ENCODE measurements at places on chromosomes 3 and 15.
A peak's percentile ranks its signal among the peaks of the same experiment; 100 is the strongest.

DNA sequence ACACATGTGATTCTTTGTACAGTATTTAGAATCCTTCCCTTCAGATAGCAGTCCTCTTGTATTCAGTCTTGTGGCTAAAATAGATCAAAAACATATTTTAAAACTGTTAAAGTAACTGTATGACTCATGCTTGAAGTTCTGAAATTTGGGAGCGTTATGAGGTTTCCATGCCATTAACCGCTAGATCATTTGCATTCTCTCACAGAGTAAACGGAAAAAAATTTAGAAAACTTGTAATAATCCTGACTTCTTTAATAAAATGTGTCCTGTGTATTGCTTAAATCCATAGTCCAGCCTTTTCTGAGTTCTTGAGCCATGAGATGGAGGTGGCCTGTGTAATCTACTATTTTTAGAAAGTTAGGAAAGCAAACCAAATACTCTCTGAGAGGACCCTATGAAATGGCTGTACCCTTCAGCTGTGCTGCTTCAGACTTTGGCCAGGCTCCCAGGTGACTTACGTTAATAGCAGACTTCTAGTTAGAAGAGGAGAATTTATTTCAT lies 33.8 kb downstream of the MBNL1 start:
- DNase-seq: no peak

DNA sequence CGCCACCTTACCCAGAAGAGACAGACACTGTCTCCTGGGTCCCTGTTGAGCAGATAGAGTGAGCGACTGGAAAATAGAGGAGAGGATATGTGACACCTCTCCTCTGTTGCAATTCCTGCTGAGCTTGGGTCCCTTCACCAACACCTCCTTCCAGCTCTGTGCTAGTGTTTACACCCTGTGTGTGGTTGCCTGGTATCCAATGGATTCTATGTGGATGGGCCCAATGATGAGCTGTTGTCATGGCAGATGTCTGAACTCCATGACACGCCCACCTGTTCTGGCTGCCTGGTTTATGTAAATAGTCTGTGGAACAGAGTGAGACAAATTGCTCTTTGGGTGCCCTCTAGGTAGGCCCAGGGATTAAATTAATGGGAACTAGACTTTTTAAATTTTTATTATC lies 23.7 kb downstream of the RBM5 start:
- DNase-seq: no peak

- no peak for DNase-seq
Observed at GRCh38 chr3:104447681-104448080, 919.0 kb upstream of the ALCAM start.

DNA sequence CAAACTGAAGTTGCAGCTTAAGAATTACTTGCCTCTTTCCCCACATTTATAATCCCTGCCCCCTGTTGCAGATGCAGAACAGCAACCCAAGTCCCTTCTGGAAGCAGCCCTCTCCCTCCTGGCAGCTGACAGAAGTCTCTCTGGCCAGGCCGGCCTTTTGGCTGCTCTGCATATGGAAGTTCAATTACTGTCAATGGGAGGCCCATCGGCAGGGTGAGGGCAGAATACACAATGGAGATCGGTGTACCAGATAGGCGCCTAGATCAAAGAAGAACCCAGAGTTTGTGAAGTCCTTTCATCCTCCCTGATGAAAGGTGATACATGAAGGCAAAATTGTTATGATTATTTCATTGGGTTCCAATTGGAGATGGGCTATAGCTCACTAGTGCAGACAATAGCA lies 327.9 kb upstream of the CTNNB1 start:
- no peak for DNase-seq

GRCh38 chr3:141255846-141256261 lies 24.2 kb downstream of the PXYLP1 start:
- peak; percentile 49 for DNase-seq

DNA sequence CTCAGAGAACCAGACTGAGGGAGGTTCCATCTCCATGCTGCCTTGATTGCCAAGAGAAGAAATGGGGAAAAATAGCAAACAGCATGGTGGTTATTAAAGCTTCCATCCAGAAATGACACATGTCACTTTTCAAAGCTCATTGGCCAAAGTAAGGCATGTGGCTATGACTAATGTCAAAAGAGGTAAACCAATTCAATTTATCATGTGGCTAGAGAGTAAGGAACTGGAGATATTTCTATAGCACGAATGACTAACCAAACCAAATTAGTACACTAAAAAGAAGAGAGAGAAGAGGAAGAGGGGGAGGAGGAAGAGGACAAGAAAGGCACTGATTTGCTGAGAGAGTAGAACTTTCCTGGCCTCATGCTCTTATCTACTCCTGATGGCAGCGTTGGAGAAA lies 115.2 kb upstream of the SLC6A11 start:
- DNase-seq: no peak

- DNase-seq: no peak
Observed at GRCh38 chr15:48060396-48060795, 60.4 kb upstream of the SLC24A5 start.

GRCh38 chr3:9399746-9400145 lies 2.3 kb downstream of the SETD5 start:
- peak; percentile 92 for DNase-seq

- no peak for DNase-seq
Observed at GRCh38 chr3:58924578-58924977, 125.2 kb downstream of the CFAP20DC start.

DNA sequence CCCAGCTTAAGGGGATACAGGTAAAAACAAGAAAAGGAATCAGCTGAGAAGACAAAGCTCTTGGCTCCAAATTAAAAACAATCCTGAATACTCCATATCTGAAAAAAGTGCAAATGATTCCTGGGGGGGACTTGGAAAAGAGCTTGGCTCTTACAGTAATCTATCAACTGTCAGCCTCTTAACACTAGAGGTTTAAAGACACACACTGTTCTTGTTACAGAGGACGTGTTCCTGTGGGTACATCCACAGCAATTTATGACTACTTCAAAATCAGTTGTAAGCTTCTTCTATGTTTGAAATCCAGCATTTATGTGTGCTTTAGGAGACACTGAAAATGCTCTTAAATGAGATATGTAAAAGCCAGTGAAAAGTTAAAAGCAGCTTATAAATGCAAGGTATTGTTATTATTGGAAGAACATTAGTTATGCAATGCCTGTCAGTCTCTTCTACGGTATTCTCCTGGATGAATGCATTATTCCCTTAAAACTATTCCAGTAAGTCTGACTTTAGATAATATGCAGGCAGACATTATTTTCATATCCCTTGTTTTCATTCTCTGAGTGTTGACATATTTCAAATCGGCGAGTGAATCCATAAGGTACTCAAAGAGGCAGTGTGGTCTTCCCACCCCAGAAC lies 408.4 kb upstream of the ADAMTS9 start:
- no peak for DNase-seq

- peak; percentile 66 for DNase-seq
Observed at GRCh38 chr3:170038434-170039110, 777 bp downstream of the GPR160 start.

- no peak for DNase-seq
Observed at GRCh38 chr15:97009031-97009431, 678.5 kb downstream of the NR2F2 start.

DNA sequence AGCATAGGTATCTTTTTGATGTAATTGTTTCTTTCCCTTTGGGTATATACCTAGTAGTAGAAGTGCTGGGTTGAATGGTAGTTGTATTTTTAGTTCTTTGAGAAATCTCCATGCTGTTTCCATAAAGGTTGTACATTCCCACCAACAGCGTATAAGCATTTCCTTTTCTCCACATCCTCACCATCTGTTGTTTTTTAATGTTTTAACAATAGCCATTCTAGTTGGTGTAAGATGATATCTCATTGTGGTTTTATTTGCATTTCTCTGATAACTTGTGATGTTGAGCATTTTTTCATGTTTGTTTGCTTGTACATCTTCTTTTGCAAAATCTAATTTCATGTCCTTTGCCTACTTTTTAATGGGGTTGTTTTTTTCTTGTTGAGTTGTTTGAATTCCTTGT lies 80.0 kb upstream of the TMC3 start:
- DNase-seq: no peak

- peak; percentile 21 for DNase-seq
Observed at GRCh38 chr3:159916052-159916451, 72.6 kb upstream of the IL12A start.

- DNase-seq: peak; percentile 18
Observed at GRCh38 chr3:110755345-110755744, 316.3 kb upstream of the NECTIN3 start.

GRCh38 chr3:46505953-46506352 lies 8.2 kb downstream of the RTP3 start:
- no peak for DNase-seq

DNA sequence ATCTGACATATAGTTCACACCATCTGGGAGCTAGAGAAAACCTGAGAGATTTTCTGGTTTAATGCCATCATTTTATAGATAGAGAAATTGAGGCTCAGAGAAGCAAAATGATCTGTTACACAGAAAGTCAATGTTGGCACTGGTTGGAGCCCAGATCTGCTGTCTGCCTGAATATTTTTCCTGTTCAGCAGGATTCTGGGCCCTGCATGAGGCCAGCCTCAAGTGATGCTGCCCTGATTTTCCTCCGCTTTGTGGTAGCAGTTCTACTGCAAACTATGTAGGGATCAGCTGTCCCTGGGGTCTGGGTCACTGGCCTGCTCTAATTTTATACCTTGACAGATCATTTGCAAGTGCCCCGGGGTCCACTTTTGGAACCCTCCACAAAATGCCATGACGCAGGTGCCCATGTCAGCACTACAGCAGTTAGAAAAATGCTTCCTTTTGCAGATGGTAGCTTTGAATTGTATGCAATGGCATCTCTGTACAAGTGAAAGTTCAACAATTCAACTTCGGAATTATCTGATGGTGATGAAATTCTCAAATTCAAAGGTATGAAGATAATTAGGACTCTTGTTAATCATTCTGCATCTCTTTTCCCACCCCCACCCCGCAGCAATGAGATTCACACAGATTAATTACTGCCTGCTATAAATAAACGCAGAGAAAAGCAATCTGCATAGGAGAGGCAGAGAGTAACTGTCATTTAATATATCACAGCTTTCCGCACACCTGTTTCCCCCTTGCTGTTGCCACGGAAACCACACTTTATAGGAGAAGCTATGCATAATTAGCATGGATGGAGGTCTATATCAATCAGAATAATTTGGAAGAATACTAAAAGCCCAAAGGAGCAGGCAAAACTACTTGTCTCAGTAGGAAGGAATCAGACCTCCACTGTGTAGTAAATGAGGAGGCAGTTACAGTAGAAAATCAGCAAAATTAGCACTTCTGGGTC lies 222.6 kb downstream of the PDCD6IP start:
- DNase-seq: no peak

DNA sequence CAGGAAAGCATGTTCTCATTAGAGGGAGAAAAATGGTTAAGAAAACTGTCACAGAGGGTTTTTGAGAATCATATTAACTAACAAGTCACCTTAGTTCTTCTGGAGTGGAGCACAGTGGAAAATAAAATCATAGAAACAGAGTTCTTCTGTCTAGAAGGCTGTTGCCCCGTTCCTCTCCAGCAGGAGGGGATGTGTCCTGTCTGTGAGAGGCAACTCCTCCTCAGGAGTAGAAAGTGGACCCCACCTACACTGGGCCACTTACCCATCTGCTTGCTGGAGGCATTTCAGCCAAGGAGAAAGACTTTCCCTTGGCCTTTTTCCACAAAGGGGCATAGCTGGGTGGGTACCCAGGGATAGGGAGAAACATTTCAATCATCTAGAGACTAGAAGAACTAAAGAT lies 106.6 kb downstream of the SSR3 start:
- DNase-seq: peak; percentile 57

- DNase-seq: peak; percentile 73
Observed at GRCh38 chr3:99808163-99808794, 9.4 kb upstream of the CMSS1 start.

DNA sequence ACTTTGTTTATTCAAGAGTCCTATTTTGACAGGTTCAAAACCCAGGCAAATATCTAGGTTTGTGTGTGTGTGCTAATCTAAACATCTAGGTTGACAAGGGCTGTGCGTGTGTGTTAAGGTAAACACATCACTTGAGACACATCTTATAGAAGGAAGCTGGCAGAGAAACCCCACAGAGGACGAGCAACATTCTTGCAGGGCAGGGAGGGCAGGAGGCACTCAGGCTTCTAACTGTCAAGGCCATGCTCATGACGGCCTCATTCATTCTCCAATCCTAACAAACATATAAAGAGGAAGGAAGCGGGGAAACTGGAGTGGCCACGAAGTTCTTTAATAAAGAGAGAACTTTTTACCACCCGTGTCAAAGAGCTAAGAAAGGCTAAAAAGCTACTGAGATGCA lies 43.4 kb downstream of the SLCO2A1 start:
- DNase-seq: no peak

DNA sequence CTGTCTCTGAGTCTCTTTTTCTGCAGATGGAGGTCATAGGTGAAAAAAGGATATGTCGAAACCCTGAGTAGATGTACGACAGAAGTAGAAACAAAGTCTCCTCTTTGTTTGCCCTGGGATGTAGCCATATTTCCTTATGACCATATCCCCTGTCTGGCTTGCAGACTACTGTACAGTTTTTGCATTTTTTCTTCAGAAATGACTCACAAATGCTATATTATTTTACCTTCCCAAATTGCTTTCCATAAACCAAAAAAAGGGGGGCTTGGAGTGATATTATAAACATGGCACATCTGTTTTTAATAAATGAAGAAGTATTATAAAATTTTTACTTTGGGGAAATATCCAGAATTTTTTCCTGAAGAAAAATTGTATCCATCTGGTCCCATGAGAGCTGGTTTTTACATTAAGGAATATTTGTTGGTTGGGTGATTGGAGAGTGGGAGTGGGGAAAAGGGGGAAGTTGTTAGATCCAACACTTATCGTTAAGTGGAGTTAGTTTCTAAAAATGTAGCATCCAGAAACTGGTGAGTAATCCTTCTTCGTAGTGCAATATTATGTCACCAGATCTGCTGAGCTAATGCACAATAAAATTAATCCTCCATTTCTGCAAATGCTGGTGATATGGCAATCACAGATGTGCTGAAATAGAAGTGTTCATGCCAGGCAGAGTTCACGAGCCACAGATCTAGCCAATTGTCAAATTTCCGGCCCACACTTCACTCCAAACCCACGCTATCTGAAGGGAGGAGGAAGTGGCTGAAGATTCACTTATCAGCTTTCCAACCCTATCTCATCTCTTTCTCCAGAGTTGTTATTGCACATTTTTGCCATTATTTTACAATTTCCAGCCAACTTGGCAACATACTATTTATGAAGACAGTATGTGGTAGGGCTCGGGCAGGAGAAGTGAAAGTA lies 313.6 kb upstream of the ATP11B start:
- DNase-seq: no peak

GRCh38 chr3:31733234-31733667 lies 200.5 kb downstream of the STT3B start:
- no peak for DNase-seq

DNA sequence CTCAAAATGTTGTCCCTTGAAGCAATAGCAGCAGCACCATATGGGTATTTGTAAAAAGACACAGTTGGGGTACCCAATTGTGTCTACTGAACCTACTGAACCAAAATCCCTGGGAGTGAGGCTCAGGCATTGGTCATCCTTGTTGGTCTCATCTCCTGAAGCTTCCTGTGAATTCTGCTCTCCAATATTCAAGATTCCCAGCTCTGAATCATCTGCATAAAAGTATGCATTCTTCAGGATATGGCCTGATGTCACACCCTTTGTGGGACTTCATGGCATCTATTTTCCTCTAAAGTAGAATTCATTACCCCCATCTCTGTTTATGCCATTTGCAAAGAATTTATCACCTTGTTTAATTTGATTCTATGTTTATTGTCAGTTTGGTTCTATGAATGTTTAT lies 13.3 kb upstream of the PTX3 start:
- DNase-seq: no peak

GRCh38 chr15:80480909-80481308 lies 76.7 kb downstream of the ARNT2 start:
- no peak for DNase-seq

- DNase-seq: no peak
Observed at GRCh38 chr3:159928666-159929065, 60.0 kb upstream of the IL12A start.

GRCh38 chr15:48984811-48985352 lies 21.2 kb upstream of the SHC4 start:
- DNase-seq: no peak

All from neural progenitor cell (in vitro differentiated cells).